Stimulated activated CD4-positive, alpha-beta T cell treated with anti-CD3 and anti-CD28 coated beads, Interleukin-2, amount 100 ng/mL, for 24 hours (primary cell): ENCODE measurements at places on chromosomes 3 and 15.

DNA sequence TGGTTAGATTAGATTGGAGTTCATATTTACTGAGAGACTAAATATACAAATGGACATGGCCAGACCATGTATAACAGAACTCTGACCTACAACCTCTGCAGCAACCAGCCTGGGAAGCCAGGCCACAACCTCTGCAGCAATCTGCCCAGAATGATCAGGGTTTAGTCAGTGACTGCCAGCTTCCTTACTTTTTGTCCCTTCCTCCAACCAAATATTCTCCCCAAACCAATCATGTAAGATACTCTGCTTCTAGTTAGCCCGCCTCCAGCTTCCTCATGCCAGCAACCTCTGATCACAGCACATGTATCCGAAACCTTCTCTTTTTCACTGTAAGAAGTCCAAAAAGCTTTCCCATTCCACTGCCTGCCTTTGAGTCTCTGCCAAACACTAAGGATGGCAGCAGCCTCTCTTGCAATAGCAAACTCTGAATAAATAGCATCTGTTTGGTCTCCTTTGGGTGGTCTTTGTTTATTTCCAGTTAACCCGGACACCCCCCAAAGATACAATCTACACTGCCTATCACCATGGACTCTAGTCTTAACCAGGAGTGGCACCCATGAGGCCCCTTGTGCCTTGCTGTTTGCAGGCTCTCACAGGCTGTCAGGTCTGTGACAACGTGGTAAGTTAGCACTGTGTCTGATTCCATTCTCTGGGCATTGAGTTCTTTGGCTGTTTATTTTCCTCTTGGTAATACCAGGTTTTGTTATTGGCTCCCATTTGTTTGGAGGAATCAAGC is 102.2 kb downstream of the ERC2 start:
- no peak for DNase-seq

DNA sequence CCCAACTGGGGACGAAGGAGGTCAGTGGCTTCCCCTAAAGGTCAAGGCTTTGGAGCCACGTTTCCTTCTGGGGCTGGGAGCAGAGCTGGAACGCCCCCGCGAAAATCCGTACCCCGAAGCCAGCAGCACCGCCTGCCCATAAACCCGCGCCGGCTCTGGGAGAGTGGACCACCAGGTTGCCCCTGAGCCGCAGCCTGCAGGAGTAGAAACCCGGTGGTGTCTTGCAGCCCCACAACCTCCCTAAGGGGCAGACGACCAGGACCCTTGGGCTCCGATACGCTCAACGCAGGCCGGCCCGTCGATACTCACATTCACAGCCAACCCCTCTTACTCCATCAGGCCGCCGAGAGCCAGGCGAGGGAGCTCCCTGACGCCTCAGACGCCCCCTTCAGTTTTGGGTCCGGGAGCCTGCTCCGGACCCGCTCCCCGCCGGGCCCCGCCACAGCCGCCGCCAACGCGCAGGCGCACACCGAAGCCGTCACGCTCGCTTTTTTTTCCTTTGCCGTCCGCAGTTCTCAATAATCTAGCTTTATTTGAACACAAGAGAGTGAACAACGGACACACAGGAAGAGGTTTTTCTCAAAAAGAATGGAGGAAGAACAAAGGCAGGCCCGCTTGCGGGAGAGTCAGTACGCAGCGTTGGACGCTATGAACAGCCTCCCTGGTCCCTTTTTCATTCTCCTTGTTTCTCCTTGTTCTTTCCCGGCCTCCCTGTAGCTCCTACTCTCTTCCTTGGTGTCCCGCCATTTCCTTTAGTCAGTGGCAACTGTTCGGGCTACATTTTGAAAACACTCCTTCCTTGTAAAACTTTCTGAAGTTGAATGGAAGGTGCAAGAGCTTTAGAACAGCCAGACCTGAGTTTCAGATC is at the start of gene ZNF106:
ZNF106 (minus strand) TSS at position 471 of the 868 bp plus-strand sequence. CDS start 18,852 bp downstream, outside the sequence.
- peak; percentile 85 for DNase-seq

- no peak for DNase-seq
These were observed 75.2 kb downstream of the FILIP1L start for GRCh38 chr3:100039075-100039474.

DNA sequence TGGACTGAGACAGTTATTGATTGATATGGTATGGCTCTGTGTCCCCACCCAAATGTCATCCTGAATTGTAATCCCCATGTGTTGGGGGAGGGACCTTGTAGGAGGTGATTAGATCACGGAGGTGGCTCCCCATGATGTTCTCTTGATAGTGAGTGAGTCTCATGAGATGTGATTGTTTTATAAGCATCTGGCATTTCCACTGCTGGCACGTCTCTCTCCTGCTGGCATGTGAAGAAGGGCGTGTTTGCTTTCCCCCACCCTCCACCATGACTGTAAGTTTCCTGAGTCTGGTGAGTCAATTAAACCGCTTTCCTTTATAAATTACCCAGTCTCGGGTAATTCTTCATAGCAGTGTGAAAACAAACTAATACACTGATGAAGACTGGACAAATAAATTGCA is 105.6 kb upstream of the MELTF start:
- DNase-seq, result no peak

DNA sequence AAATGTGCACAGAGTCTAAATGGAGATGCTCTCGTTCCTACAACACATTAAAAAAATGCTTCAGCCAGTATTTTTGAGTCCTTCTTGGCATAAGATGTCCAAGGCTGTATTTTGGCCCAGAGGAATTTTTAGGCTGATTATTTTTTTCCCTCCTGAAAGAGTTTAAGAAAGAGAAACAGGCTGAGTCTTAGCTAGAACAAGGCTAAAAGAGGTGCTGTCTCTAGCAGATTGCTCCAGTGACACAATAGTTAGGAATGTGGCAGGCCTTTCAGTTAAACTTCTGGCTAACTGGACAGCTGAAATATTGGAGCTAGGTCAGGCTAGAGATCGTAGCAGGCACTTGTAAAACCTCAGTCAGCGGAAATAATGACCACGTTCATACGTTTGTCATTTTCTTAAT is 271.4 kb upstream of the RARB start:
- DNase-seq, result no peak

DNA sequence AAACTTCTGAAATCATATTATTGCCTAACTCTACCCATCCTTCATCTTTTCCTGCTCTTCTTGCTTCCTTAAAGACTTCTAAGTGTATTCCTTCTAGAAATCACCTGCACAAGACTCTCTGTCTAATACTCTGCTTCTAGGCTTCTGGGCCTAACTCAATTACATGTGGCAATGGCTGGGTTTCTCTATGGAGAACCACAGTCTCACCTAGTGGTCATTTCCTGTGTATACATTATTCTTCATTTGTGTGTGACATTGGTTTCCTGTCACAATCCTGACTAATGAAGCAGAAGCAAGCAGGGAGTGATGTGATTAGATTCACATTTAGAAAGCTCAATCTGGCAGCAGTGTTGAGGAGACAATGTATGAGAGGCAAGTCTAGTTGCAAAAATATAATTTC is 16.9 kb upstream of the CLDN1 start:
- DNase-seq, result no peak

GRCh38 chr3:195251336-195252065 is 19.5 kb downstream of the XXYLT1 start:
- peak; percentile 23 for DNase-seq

DNA sequence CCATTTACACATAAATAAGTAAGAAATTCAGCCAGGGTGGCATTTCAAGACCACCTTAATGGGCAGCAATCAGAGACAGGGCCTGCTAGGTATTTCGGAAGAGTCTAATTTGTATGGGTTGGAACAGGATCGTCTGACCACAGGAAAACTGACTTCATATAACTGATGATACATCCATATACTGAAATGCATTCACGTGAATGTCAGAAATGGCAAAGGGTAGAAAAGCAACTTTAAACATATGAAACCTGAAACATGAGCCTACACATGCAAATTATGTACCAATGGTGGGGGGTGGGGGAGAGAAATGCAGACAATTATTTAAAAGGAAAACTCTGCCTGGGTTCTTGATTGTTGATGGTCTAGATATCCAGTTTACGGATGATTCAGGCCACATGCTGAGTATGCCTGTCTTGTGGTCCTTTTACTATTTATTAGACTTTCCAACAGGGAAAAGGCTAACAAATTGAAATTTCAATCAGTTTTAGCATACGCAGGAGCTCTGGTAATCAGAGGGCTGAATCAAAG is 582.2 kb downstream of the FOXP1 start:
- DNase-seq, result no peak

DNA sequence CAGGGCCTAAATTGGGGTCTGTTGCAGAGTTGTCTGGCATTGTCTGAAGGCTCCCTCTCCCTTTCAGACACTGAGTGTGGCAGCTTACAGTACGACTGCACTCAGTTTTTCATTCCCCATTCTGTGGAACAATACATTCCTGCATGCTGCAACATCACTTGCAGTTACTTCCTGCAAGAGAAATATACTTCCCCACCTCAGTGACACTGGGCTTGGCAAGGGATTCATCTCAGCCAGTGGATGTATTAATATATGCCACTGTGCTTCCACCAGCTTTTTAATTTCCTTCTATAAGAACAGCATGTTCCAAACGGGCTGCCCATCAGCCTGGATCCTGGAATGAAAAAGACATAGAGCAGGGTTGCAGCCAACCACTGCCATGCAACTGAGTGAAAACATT is 23.1 kb downstream of the B3GALNT1 start:
- DNase-seq, result no peak

GRCh38 chr3:159233734-159234133 is 431.9 kb downstream of the MFSD1 start:
- DNase-seq, result no peak

GRCh38 chr15:63226155-63226883 is 36.9 kb downstream of the RAB8B start:
- DNase-seq, result no peak

DNA sequence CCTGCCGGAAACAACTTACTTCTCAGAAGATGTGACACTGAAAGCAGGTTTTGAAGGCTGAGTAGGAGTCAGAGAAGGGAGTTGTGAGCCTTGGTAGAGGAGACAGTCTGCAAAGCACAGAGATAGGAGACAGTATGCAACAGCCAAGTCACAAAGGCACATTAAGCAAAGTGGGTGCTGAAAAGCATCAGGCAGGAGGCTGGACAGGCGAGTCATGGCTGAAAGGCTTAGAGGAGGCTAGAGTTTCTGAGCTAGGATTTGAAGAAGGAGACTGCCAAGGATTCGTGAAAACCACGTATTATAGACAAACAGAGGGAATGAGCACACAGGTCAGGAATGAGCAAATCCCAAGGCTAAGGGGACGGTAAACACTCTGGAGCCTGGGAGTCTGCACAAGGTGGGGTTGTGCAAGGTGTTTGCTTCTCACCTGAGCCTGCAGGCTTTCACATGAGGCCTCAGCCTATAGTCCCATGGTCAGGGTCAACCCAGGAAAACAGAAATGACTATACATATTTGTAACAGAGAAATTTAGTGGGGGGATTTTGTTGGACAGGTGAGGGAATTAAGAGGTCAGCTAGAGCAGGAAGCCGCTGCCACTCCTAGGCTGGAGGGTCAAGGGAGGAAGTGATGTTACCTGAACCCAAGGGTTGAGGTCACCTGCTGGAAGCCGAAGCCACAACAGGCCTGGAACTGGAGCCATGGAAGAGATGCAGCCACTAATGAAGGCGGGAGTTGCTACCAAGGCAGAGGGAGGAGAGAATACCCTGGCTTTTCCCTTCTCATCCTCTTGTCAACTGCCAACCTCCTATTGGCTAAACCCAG is 23.1 kb upstream of the TRIM71 start:
- DNase-seq, result no peak

DNA sequence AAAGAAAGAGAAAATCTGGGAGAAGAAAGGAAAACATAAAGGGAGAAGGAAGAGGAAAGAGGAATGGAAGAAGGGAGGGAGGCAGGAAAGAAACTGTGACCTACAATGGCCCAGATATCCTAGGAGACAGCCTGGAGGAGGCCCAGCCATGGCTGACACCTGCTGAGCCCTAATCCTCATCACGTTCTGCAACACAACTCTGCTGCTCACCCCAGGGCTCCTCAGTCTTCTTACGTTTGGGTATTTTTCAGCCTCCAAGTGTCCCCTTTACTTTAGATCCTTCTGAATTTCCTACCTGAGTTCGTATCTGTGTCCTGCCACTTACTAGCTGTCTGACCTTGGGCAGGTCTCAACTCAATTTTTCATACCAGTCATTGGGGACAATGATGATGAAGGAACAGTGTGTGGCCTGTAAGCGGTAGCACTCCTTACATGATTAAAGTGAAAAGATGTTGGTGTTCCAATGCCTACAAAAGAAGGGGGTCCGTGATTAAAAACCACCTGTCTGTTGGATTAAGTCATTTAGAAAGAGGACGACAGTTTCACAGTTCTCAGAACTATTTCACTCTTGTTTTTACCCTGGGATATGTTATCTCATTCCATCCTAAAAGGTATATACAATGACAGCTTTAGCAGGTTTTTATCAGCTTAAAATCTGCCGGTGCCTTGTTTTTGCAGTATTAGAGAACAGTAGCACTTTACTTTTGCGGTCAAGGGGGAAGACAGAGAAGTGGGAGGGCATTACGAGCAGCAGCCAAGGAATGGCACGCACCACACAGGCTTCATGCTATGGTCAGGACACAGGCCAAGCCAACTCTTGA is 47.4 kb downstream of the CCR4 start:
- DNase-seq, result peak; percentile 40

DNA sequence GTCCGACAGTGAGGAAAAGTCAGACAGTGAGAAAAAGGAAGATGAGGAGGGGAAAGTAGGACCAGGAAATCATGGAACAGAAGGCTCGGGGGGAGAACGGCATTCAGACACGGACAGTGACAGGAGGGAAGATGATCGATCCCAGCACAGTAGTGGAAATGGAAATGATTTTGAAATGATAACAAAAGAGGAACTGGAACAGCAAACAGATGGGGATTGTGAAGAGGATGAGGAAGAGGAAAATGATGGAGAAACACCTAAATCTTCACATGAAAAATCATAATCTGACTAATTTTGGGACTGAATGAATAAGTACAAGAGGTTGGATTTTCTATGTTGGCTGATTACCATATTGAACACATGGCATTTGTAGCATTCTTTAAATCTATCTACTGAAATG is 26.2 kb downstream of the SEC62 start:
- no peak for DNase-seq

DNA sequence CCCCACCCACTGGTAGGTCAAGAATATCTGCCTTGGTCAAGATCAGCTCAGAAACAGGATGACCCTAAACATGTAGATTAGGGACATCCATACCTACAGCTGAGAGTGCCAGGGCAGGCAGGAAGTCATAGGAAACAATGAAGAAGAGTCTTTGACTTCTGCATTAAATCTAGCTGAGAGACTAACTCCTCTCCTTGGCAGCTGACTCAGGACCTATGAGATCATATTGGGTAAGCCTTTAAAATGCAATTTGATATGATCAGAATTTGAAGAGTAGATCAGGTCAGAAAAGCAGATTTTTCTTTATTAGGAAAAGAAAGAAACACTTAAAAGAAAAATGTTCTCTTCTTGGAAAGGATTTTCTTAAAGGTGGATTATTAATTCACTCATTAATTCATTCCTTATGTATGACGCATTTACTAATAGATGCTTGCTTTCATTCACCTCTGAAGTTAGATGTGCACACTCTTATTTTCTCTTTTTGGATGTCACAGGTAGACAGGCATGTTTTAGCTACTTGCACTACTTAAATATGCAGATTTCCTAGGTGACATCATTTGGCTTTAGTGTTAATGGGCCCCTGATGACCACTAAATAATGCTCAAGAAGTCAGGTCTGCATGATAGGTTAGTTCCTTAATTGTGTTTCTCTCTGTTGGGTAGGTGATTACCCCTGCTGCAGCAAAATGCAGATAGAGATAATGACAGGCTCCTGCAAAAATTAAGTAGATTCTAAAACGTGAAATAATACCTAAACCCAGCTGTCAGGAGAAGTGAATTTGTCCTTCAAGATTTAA is 35.7 kb upstream of the GSK3B start:
- DNase-seq, result no peak
